ENCODE measurements at places on chromosomes 6 and 20. TPM values are rescaled to one million over a fixed set of nuclear protein-coding genes. Genes with fewer than 3 reads are reported as not detected.

TRAPPC3L gene
- not detected for total RNA-seq

GRIK2 gene
- not detected for total RNA-seq

AURKA gene
- total RNA-seq: 0.36 TPM

TMEM217 gene
- total RNA-seq: 0.47 TPM

COL19A1 gene
- not detected for total RNA-seq

DNA sequence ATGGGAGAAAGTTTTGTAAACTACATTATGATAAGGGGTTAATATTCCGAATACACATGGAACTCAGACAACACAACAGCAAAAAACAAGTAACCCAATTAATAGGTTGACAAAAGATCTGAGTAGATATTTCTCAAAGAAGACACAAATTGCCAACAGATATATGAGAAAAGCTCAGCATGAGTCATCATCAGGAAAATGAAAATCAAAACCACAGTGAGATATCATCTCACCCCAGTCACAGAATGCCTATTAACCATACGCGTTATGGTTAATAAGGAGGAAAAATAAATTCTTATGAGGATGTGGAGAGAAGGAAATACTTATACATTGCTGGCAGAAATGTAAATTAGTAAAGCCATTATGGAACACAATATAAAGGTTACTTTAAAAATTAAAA, 695.0 kb downstream of the COL12A1 start:
- no peak for DNase-seq

DNA sequence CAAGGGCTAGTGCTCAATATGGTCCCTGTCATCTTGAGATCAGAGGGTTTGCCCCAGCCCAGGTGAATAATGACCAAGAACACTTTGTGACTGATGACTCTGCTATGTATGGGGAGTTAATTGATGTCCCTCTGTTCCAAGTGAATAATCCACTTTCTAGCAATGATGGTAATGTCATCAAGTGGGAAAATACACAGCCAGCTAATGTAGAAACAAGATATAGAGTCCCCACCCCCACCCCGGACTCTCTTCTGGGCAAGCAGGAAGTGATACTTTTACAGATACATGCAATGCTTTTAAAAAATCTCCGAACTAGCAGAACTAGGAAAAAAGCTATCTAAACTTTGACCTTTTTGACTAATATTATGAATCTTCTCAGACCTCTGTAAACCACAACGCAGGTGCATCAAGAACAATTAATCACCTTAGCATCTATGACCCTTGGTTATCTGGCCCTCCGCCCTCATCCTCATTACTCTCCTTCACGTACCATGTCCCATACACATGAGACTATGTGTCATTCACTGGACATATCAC, 30.5 kb downstream of the CNR1 start:
- no peak for DNase-seq

DNA sequence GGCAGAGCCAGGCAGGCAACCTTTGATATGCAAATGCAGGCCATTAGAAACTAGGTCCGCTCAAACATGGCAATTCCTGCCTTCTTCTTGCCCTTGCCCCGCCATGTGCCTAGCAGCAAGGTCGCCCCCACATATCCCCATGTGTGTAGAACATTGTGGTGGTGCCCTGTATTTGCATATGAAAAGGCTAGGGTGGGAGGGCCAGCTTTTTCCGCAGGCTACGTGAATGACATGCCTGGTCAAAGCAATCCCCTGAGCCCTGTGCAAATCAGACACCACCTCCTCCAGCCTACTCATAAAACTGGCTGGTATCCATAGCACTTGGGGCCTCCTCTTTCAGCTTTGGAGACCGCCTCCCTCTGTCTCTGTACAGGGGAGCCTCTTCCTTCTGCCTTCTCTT, 31.6 kb downstream of the GSTA2 start:
- no peak for DNase-seq

- no peak for DNase-seq
Measured at GRCh38 chr6:45757443-45758130, 258.1 kb downstream of the CLIC5 start.

DNA sequence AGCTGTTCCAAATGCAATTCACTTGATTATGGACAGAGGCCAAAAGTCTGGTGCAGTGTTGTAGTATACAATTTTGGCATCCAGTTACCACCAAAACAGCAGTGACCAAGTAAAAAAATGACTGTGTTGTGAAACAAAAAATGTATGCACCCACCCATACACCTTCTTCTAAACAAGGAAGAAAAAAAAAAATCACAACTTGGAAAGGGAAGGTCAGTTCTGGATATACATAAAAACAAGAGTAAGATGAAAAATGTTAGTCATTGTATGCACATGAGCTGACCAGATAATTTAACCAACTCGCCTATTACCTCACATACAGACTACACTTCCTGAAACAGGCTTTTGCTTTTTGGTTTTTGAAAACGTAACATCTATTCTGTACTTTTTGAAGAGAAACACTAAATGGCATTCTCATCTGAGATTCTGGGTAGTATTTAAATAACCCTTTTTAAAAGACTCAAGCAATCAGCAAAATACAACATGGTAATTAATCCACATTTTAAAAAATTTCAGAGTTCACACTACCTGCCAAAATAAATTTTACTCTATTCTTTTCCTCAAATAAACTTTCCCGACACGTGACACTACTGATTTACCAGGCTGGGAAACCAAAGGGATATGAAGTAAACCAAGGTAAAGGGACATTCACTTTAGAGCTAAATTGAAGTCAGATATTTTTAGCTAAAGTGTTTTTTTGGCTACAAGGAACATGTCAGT, 141.6 kb upstream of the SHLD1 start:
- DNase-seq: no peak

DNA sequence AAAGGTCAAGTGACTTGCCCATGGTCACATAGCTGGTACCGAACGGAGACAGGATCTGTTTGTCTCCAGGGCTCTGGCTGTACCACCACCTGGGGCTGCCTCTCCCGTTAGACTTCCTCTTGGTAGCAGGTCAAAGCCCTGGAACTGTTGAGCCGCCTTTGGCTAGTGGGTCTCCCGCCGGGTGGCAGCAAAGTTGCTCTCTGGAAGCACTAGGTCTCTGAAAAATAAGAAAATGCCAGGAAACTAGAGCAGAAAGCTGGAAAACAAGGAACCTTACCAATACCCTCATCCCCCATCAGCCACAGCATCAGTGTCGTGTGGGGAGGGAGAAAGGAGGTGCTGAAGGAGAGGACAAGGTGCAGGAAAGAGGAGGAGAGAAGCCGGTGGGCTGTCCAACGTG, 291.0 kb upstream of the SUPT3H start:
- no peak for DNase-seq

DNA sequence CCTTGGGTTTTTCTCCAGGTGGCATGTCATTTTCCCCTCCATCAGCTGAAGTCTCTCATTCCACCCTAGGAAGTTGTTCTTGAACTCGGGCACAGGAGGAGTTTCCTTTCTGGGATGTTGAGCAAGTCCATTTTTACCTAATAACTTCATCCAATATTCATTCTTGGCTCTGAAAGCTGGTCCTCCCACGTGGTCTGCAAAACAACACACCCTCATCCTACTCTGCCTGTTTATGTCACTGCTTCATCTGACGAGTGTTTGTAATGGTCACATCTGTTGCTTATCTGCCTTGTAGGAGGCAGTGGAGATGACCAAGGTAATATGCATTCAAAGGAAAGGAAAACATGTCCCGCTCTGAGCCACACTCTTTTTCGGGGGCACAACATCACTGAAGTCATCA, 41.7 kb upstream of the AIG1 start:
- no peak for DNase-seq

DNA sequence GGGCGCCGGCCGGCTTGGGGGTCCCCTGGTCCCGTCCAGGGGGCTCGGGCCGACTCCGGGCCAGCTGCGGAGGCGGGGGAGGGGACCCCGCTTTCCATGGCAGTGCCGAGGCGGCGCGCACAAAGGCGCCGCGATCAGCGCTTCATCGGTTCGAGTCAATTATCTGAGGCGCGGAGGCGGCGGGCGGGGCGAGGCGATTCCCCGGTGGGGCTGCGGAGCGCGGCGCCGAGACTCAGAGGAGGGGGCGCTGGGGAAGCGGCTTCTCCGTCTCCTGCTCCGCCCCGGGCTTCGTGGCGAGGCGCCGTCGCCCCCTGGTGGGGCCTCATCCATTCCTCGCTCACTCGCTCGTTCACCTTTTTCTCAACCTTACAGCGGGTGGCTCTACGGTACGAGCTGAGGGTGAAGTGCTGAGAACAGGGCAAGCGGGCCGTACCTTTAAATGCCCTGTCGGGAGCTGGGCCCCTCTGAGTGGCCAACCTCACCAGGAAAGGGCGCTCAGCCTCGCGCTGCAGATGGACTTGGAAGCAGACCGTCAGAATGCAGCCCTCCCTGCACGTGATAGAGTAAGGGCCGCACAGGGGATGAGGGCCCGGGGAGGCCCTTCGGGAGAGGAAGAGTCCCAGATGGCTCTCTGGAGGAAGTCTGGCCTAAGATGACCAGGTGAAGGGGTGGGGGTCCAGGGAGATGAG, 39.9 kb downstream of the SLC52A3 start:
- peak; percentile 11 for DNase-seq

DNA sequence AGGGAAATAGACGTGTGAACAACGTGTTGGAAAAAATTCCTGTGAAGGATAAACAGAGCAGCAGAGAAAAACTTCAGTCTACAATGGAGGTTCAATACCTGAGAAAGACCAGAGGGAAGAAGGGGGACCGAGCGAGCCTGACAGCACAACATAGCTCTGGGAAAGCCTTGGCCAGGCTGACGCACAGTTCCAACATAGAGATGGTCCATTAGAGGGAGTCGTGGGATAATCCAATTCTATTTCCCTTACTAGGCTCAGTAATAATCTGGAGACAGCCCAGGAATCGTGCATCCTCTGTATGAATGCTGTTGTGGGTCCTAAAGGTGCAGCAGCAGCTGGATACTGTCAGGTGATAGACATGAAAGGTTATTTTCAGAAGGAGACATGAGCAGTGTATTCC, 370.8 kb upstream of the BTBD3 start:
- DNase-seq: no peak

GRCh38 chr6:51738614-51739013, 348.8 kb downstream of the PKHD1 start:
- no peak for DNase-seq

DNA sequence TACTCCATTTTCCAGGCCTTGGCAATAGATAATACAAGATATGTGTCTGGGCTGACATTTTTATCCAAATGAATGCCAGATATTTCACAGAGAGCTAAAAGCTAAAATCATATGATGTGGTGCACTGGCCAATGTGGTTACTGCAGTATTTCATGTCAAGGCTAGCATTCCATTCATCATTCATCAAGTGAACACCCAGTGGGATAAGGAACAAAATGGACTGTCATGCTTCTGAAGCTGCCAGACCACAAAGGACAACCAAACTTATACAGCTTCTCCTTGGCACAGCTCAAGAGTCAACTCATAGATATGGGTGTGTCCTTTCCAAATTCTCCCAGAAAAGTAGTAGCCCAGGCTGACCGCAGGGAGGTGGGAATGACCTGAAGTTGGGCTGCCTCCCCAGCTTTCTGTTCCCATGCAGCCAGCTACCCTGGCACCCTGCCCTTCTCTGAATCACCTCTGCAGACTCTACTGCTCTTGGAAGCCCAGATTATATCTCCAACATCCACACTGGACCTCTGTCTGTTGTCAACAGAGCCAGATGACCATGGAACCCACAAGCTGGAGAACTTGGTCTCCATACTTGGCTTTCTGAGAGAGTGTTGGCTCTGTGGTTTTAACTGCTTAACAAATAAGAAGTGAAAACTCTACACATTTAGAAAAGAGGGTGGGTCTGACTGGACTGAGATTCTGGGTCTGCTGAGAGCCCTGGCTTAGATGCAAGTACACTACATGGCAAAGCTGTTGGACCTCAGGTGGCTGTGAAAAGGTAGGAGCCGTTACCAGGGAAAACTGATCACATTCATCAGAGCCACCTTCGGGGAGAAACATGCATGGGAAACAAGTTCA, 122.8 kb downstream of the ALDH8A1 start:
- DNase-seq: no peak

DNA sequence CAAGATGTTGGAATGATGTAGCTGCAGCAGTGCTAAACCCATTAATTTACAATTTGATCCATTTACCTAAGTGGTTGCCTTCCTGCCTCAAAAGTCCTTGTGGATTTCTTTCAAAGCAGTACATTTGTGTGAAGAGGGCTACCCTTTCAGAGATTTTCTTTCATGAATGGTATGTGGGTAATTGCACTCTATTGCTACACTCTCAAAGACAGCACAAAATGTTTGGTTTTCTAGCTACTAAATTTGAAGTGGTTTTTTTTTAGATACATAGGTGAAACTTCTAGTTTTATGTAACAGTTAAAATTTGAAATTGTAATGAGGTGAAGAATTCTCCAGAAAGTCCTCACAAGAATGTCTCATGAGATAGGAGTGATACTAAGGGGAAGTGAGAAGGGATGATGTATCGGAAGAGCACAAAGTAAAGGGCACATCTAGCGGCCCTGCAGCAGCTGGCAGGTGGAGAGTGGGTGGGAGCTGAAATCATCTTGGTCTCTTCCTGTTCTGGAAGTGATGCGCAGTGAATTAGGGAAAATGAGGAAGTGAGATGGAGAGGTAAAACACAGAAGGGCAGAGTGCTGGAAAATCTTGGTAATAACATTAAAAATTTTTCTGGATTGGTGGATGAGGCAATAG, 236.8 kb upstream of the MAN1A1 start:
- DNase-seq: no peak

DNA sequence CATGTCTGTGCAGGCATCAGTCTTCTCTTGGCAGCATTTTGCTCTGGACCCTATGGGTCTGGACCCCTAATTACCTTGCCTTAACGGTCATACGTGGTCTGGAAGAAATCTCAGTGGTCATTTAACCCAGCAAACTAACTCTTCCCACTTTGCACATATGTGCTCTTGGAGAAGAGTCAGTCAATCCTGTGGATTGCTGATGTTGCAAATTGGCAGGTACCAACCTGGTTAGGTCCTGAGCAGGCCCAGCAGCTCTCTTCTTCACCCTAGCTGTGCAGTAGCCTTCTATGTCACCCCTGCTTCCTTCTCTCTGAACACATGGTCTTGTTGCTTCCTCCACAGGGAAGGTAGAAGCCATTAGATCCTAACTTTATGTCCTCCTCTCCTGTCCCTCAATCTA, 1.6 kb downstream of the CEP43 start:
- DNase-seq: no peak

- no peak for DNase-seq
Measured at GRCh38 chr6:125865015-125865414, 74.3 kb downstream of the NCOA7 start.

DNA sequence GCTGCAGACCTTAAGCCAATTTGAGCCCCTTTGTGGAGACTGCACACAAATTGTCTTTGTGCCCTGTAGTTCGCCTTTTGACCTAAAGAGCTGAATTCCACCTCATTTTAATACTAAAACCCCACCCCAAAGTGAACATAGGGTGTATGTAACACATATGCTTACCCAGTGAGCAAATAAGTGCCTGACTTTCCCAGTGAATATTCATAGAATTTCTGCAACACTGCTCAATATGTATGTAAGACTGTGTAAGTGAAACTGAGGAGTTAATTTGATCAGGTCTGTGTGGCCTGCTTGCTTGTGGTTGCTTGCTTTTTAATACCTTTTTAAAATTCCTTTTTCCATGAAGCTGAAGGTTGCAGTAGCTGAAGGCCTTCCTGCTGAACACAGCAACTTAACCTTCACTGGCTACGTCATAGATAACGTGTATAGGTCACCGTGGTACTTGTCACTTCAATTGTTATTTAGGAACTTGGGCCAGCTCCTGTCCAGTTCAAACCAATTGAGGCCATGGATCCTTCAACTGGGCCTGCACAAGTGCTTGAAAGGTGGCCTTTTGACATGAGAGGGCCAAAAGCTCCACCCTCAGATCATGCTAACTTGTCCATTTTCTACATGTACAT, 131.7 kb upstream of the BTBD3 start:
- DNase-seq: no peak

Measured in CD4-positive, alpha-beta T cell (primary cell).